ENCODE measurements at places on chromosomes 1 and 21.

- DNase-seq, result peak; percentile 78
These were observed 911 bp downstream of the GNB1 start for GRCh38 chr1:1889847-1890505.

DNA sequence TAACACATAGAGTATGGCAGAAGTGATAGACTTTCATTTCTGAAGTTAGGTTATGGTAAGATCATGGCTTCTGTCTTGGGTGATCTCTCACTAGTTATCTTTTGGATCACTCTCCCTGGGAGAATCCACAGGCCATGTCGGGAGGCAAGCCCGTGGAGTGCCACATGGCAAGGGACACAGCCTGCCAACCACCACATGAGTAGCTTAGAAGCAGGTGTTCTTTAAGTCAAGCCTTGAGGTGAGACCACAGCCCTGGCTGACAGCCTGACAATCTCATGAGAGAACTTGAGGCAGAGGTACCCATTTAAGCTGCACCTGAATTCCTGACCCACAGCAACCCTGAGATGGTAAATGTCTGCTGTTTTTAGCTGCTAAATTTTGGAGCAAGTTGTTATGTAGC is 130.4 kb downstream of the KCNN3 start:
- DNase-seq, result no peak

GRCh38 chr1:40072142-40072541 is 24.9 kb downstream of the PPT1 start:
- no peak for DNase-seq

DNA sequence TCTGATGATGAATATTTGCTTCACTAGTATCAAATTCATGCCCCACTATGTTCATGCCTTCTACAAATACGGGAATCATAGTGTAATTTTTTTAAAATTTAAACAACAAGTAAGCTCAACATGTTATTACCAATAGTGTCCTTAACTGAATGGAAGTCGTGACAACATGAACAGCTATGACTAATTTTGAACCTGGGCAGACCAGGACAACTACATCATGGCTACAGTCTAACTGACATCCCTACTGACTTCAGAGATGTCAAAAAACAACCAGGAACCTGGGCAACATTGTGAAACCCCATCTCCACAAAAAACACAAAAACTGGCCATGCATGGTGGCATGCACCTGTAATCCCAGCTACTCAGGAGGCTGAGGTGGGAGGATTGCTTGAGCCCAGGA is 33.5 kb upstream of the RAP1A start:
- DNase-seq, result no peak

GRCh38 chr1:116915086-116915661 is 5.5 kb downstream of the PTGFRN start:
- no peak for DNase-seq

- peak; percentile 71 for DNase-seq
These were observed 10.6 kb upstream of the PARS2 start for GRCh38 chr1:54774820-54775498.

DNA sequence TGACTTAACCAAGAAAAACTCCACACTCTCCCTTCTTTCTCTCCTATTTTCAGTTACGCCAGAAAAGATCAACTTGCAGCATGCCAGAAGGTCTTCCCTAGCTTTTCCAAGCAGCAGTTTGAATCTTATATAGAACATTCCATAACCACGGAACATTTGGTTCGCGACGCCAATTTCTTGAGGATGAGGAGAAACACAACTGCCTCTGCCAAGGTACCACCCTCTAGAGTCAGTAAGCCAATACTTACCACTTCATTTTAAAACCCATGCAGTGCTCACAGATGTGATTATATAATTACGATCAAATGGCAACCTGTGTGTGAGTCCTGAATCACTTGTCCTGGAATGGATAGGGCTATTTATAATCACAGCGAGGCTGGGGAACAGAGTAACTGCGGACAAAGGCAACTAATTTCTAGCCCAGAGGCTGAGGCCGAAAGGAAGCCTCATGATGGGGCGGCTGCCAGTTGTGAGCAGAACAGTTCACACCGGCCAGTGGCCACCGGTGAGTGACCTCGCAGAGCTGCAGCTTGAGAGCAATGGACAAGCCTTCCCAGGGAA is 43.2 kb upstream of the BACE2 start:
- no peak for DNase-seq

DNA sequence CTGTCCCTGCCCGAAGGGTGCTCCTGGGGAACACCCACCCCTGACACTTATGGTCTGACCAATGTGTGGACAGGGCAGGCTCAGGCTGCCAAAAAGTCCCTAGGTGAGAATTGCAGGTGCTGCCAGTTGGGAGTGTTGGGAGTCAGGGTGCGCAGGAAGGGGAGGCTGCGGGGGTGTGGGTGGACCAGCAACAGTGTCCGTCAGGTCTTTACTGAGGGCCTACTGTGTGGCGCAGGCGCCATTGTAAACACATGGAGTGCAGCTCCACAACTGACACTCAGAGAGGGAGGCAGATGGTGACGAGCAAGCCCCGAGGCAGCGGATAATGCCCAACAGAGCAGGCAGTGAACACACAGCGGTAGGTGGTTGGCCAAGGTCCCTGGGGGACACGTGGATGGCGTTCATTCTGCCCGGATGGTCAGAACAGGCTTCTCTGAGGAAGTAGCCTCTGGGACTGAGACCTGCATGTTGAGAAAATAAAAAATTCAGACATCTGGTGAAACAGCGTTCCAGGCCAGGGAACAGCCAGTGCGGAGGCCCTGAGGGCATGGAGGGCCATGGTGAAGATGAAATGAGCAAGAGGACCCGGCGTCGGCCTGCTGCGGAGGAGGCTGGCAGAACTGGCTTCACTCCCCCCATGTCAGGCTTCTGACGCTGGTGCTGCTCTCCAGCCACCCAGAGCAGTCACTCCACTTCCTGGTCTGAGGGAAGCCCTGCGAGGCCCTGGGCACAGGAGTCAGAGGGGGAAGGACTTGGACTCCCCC is 136.2 kb upstream of the ZBTB40 start:
- DNase-seq, result no peak

GRCh38 chr1:42041031-42041430 is 112.2 kb upstream of the GUCA2B start:
- no peak for DNase-seq

DNA sequence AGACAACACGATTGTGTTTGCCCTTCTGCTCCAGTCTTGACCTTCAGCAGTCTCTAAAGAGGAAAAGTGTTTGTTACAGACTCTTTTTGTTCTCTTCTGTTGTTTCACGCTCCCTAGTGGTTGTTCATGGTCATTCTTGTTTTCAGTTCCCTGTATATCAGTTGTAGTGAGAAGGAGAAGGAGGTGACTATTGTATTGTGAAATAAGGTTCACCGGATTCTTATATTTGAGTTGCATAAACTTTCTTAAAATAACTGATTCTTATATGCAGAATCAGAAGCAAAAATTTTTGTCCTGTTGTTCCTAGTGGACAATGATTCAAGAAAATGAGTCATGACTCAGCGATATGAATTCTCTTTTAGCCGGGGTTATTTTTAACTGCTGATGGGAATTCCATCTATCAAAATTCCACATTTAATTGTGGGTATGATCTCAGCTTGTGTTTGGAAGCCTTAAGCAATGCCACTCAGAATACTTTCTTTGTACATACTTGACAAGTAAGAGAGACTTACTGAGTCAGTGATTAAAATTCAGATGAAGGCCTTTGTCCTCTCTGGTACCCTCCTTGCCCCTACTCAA is 152.2 kb downstream of the CLEC20A start:
- DNase-seq, result no peak

GRCh38 chr1:173914366-173914871 is 2.7 kb downstream of the SERPINC1 start:
- peak; percentile 66 for DNase-seq

DNA sequence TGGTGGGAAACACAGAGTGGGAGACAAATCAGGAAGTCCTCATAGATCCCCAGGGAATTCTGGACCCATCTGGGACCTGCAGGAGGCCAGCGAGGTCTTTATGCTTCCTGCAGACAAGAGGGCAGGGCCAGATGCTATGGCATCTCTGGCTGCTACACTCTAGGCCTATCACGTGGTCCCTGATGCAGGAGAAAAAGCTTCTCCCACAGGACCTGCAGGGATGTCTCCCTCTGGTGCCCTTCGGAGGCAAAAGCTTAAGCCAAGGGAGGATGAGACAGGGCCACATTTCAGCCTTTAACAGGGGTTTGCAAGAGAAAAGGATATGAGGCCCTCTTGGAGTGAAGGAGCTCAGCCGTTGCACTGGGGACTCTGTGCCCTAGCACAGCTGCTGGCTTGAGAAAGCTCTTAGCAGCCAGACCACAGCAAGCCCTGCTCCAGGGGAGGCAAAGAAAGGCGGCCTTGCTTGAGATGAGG is 243.0 kb downstream of the C1orf94 start:
- DNase-seq, result no peak

- peak; percentile 14 for DNase-seq
These were observed 2.0 kb downstream of the LORICRIN start for GRCh38 chr1:153261281-153262069.

- DNase-seq, result no peak
These were observed 3.3 kb upstream of the SNRPE start for GRCh38 chr1:203858055-203858454.

DNA sequence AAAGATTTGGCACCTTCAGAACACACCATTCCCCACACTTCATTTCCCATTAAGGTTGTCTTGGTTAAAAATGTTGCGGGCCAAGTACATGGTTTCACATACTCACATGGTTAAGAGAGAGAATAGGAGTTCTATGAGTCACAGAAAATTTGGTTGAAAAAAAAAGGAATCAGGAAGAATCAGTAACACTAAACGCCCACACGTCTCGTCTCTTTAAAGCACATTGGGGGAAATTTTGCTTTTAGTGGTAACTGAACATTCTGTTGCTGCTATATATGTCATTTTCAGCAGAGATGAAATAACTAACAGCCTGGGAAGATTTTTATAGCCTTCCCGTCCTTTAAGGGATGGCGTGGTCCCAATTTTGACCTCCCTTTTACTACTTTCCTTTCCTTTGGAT is 132.9 kb upstream of the ERG start:
- DNase-seq, result no peak

- no peak for DNase-seq
These were observed 243.6 kb downstream of the TM2D1 start for GRCh38 chr1:61481315-61481715.

DNA sequence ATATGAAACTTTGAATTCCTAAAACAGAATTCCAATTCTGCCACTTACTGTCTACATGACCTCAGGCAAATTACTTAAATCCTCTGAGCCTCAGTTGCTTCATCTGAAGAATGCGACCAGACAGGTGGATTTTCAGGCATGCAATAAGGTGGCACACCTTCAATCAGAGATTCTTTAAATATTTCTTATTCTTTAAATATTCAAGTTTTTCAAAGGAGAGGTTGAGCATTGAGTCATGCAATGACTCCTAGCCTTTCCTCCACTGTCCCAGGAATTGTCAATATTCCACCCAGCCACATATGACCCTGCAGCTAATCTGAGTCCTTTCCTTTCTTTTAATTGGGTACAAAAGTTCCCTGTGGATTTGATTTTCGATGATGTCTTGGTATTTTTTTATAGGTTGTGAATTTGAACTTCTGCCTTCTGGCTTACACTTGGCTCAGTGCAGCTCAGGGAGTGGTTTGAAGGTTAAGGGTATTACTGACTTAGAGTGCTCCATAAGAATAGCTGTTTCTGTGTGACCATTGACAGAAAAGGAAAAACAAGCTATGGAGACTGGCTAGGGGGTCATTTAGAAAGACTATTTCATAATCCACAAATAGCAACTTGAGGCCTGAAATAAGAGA is 52.2 kb upstream of the PRDX6 start:
- DNase-seq, result no peak

GRCh38 chr1:17200246-17200645 is 4.7 kb upstream of the PADI1 start:
- DNase-seq, result no peak

GRCh38 chr1:150551051-150551783 is 2.0 kb downstream of the ADAMTSL4 start:
- DNase-seq, result no peak

DNA sequence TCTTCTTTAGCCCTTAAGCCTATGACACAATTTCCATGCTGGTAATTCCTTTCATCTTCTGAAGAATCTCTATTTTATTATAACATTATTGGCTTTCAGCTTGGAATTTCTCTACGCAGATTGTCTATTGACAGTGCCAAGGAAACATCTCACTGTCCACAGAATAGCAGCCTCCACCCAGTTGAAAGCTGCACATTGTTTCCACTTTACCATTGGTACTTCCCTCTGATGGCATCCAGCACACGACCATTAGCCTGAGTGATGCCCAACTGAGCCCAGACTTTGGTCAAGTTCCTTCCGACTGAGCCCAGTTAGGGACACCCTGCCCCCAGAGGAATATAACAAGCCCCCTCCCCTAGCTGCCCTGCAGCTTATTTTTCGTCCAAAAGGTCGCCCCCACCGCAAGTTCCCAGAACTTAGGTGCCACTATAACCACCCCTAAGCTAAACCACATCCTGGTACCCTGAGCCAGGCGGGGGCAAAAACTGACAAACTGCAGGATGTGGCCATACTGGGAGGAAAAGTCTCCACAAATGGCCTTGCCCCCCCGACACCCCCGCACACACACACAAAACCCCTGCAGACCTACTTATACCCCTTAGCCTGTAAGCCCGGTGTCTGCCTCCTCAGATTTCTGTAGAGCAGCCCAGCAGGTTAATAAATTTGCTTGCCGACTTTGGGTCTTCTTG is 13.2 kb downstream of the GBP5 start:
- DNase-seq, result no peak

DNA sequence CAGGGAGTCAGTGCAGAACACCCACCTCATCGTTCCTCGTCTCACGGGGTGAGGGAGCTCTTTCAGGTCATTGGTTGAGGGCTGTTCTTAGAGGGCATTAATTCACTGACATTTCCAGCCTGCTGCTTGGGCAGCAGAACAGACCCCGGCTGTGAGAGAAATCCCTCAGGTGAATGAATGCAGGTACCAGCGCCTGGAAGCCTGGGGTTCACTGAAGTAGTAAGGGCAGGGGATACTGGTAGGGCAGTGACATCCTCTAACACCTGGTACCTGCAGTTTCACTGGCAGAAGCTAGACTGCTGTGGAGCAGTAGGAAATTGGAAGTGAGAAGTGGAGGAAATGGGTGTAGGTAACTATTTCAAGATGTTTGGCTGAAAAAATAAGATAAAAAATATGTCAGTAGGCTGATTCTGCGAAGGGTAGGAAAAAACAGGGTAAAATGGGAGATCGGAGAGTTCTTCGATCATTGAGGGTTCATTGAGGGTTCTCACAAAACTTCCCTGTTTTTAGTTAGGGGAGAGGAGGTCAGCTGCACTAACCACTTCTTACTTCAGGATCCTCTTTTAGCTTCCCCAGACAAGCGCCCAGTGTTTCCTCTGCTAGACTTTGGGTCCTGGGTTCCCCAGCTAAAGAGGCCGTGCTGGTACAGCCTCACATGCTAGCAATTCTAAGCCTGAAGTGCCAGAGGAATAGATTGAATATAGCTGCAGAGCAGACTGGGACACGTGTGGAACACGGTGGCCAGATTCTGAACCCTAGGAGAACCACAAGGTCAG is 55.2 kb downstream of the RNF220 start:
- DNase-seq, result no peak

GRCh38 chr1:179929955-179930798 is 24.4 kb upstream of the CEP350 start:
- DNase-seq, result no peak

GRCh38 chr1:54399765-54400164 is 6.4 kb downstream of the SSBP3 start:
- no peak for DNase-seq

- no peak for DNase-seq
These were observed 32.3 kb upstream of the CRP start for GRCh38 chr1:159746666-159747065.
